ENCODE measurements at places on chromosomes 16 and 17.

DNA sequence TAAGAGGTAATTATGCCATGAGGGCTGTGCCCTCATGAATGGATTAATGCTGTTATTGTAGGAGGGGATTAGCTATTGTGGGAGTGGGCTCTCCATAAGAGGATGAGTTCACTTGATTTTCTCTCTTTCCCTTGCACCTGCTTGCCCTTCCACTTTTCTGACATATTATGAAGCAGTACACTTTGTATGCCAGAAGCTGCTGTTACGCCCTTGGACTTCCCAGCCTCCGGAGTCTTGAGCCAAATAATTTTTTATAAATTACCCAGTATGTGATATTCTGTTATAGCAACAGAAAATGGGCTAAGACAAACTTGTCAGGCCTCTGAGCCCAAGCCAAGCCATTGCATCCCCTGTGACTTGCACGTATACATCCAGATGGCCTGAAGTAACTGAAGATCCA lies 38.4 kb downstream of the PSMD12 start:
- no peak for DNase-seq

DNA sequence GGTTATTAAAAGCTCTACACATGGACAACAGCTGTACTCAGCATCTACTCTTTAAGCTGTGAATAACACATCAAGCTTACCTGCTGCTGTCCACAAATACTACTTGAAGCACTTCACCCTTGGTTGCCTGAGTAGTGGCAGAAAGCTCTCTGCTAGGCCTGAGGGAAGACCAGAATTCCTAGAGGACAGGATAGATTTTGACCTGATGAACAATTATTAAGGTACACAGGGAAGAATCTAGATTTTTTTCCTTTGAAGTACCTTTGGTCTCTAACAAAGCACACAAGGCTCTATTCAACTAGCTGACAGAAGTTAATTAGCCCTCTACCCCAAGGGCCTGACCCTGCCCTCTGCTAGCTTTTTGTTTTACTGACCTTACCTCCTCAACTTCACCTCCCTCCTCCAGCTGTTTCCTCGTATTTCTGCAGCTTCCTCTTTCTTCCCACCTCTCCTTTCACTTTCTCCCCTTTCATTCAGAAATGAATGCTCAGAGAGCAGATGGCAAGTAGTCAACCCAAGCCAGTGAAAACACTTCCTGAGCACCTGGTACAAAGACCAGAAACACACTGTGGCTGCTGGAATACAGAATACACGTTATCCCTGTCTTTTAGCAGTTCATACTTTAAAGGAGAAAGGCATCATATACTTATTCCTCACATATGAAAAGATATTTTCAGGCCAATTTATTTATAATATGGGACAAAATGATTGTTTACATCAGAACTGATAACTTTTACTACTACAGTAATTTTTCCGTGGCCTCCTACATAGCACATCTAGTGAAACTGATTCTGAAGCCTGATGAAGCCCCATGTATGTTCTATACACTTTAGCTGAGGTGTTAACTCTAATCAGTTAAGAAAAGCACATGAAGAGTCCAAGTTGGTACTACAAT lies 5.7 kb upstream of the VEZF1 start:
- no peak for DNase-seq

DNA sequence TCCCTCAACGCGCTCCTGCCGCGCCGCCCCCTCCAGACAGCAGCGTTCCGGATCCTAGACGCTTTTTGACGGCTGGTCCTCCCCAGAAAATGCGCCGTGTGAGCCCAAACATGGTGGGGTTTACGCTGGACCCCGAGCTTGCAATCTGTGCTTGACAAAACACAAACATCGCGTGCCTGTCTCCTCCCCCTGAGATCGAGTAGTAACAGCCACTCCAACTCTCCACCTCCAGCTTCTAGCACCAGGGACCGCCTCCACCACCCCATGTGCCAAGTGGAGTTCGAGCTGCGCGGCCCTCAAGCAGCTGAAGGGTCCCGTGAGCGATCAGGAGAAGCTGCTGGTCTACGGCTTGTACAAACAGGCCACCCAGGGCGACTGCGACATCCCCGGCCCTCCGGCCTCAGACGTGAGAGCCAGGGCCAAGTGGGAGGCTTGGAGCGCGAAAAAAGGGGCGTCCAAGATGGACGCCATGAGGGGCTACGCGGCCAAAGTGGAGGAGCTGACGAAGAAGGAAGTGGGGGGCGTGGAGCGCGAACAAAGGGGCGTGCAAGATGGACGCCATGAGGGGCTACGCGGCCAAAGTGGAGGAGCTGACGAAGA lies 656 bp upstream of the GEMIN4 start:
- DNase-seq = no peak

- no peak for DNase-seq
Observed at GRCh38 chr17:77569846-77570564, 388.5 kb upstream of the TNRC6C start.

GRCh38 chr16:78390092-78390491 lies 290.6 kb downstream of the WWOX start:
- no peak for DNase-seq

DNA sequence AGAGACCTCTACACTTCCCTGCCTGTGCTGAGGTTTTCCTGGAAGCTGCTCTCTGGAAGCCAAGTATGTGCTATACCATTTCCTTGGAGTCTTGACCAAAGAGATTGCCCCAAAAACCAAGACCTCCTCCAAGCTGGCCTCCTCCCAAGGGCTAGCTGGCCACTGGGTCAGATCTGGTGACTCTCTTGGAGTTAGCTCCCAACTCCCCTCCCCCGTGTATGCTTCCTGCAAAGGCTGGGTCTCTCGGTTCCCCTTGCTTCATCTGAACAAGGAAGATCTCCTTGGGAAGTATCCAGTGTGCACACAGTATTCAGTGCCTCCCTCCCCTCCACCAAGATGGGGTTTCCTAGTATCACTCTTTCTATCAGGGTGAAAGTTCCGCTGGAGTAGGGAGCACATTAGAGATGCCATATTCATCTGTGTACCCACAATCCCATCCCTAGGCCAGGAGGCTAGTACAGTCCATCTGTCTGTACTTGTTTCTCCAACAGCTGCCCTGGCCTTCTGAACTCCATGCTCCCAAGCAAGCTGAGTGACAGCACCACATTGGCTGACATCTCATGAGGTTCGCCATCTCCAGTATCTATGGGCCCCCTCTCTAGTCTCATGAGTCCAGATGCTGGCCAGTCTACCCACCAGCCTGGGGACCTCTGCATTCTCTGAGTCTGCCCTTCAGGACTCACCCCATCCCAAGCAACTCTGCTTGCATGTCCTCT lies 3.2 kb downstream of the GAS7 start:
- no peak for DNase-seq

DNA sequence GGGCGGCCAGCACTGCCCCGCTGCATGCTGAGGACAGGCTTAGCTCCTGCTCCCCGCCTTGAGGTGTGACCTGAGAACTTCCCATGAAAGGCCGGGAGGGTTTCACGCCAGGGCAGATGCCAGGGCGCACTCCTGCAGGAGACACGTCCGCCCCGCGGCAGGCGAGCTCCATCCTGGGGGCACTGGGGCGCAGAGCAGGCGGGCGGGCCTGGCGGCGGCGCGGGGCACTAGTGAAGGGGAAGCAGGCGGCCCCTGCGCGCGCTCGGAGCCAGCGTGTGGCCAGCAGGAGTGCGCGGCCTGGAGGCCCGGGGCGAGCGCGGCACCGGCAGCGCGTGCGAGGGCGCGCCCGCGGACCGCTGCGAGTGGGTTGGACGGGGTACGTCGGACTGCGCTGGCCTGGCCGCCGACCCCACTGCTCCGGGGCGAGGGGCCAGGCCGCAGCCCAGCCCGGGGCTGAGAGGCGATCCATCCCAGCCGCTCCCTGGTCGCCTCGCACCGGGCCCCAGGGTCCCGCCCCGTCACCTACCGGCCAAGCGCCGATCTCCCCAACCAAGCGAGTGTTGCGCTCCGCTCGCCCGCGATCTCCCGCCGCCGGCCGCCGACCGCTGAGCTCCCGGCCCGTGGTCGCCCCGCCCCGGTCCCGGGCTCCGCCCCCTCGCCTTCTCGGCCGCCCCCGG lies at the start of gene MAP3K14:
TSS of gene MAP3K14 (minus strand) at position 587 of the 677 bp plus-strand sequence. CDS start 26,275 bp downstream, outside the sequence.
- no peak for DNase-seq

All from non-pigmented ciliary epithelial cell (primary cell).